ENCODE measurements at places on chromosomes 16 and 17. TPM values are rescaled to one million over a fixed set of nuclear protein-coding genes. Genes with fewer than 3 reads are reported as not detected.

The PLA2G10 gene
- 2.2 TPM for total RNA-seq

The LRRC37A2 gene
- 7.9 TPM for total RNA-seq

DNA sequence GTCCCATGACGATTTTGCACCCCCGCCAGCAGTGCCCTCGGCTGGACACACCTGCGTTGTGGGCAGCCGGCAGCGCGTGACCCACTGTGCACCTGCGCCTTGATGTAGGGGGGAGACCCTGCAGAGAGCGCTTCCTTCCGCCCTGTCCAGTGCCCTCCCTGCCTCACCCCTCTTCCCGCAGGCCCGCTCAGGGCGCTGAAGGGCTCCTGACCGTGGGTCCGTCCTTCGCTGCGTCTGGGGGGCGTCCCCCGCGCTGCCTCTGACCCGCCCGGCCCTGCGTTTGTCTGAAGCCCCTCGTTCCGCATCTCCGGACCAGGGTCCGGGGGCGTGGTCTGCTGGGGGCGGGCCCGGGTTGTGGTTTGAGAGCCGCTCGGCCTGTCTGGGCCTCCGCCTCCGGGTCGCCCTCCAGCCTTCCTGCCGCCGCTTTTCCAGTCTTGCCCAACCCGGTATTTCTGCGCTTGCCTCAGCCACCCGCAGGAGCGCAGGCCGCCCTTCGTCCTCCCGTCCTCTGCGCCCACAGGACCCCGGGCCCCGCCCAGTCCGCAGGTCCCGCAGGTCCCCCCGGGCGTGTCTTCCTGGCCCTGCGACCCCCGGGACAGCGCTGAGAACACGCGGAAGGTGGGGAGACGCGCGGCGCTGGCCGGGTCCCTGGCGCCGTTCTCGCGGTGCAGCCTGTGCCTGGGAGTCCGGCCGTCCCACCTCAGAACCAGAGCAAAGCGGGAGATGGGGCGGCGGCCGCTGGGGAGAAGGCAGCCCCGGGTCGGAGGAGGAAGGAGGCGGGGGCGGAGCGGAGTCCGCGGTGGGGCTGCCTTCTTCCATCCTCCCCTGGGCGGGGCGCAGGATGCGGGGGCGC lies 4.0 kb upstream of the IL17C start:
- no peaks in the 10 kb centered on the region for H3K4me1 ChIP-seq
- H3K36me3 ChIP-seq: peaks cover 5% of the 10 kb centered on the region
- no peak overlapping the region for H3K27ac ChIP-seq
- H3K27me3 ChIP-seq: no peaks in the 10 kb centered on the region
- peak overlapping the region; percentile 80 for H3K4me3 ChIP-seq

The GRB2 gene
- 87.7 TPM for total RNA-seq

The SPATA22 gene
- not detected for total RNA-seq

DNA sequence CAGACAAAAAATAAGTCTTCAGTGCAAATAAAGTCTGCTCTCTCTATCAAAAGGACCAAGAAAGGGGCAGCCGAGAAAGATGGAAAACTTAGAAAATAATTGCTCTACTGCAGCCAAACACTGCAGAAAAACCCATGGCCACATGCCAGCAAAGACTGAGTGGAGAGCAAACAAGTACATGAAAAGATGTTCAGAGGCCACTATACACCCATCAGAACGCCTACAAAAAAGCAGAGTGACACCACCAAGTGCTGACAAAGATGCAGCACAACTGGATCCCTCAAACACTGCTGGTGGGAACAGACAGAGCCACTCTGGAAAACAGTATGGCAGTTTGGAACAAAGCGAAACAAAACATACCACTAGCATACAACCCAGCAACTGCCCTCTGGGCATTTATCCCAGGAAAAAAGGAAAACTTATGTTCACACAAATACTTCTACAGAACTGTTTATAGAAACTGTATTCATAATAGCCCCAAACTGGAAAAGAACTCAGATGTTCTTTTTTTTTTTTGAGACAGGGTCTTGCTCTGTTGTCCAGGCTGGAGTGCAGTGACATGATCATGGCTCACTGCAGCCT lies 36.7 kb downstream of the KIAA0753 start:
- no peak overlapping the region for H3K27ac ChIP-seq
- peaks cover 84% of the 10 kb centered on the region for H3K36me3 ChIP-seq
- no peak for DNase-seq

DNA sequence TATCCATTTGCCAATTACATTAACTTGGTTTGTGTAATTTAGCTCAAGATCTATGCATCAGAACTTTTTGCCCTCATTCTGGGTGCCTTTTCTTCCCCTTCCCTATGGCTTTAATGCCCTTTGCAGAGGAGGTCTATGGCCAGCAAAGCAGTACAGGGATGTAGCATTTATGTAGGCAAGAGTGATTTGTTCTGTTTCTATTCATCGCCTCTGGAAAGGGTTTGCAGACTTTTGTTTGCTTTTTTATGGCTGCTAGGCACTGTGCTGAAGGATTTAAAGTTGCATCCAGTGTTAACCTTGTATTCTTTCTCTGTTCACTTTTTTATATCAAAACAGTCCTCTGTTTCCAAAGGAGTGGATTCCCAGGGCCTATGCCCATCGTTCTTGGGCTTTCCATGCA lies 78.0 kb downstream of the ANKFN1 start:
- no peak overlapping the region for H3K4me3 ChIP-seq
- H3K27me3 ChIP-seq: no peaks in the 10 kb centered on the region
- no peak for DNase-seq
- H3K27ac ChIP-seq: no peak overlapping the region
- no peaks in the 10 kb centered on the region for H3K4me1 ChIP-seq
- H3K36me3 ChIP-seq: no peaks in the 10 kb centered on the region

GRCh38 chr17:79949656-79950209 lies 85.9 kb downstream of the TBC1D16 start:
- peak; percentile 91 for DNase-seq
- H3K27ac ChIP-seq: peak overlapping the region; percentile 33
- no peaks in the 10 kb centered on the region for H3K27me3 ChIP-seq

The PTX4 gene
- 0.20 TPM for total RNA-seq

The SPEM3 gene
- total RNA-seq: not detected
